ENCODE measurements at places on chromosomes 12 and 14. TPM values are rescaled to one million over a fixed set of nuclear protein-coding genes. Genes with fewer than 3 reads are reported as not detected.

DNA sequence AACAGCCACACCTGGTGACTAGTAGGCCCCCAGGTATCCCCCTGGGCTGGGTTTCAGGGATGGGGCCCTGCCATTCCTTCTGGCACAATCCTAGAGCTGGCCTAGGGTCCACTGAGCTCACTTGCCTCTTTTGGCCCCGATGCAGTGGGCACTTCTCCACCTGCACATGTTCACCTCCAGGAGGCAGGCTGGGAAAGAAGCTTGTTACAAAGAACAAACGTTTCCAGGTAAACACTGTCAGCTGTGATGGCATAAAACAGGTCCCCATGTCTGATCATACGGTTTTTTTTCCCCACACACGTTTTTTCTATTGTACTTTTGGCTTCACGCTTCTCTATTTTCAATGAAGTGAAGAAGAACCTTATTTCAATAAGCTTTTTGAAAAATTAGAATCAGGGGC, 15.8 kb upstream of the HVCN1 start:
- H3K27ac ChIP-seq: no peak overlapping the region
- H3K36me3 ChIP-seq: no peaks in the 10 kb centered on the region
- H3K27me3 ChIP-seq: no peaks in the 10 kb centered on the region
- DNase-seq: no peak
- no peak overlapping the region for H3K4me3 ChIP-seq

GRCh38 chr14:91396013-91396660, 21.5 kb downstream of the CCDC88C start:
- peak overlapping the region; percentile 54 for H3K4me3 ChIP-seq
- H3K27ac ChIP-seq: peak overlapping the region; percentile 93
- no peak for DNase-seq
- peaks cover 21% of the 10 kb centered on the region for H3K36me3 ChIP-seq
- H3K27me3 ChIP-seq: no peaks in the 10 kb centered on the region

DNA sequence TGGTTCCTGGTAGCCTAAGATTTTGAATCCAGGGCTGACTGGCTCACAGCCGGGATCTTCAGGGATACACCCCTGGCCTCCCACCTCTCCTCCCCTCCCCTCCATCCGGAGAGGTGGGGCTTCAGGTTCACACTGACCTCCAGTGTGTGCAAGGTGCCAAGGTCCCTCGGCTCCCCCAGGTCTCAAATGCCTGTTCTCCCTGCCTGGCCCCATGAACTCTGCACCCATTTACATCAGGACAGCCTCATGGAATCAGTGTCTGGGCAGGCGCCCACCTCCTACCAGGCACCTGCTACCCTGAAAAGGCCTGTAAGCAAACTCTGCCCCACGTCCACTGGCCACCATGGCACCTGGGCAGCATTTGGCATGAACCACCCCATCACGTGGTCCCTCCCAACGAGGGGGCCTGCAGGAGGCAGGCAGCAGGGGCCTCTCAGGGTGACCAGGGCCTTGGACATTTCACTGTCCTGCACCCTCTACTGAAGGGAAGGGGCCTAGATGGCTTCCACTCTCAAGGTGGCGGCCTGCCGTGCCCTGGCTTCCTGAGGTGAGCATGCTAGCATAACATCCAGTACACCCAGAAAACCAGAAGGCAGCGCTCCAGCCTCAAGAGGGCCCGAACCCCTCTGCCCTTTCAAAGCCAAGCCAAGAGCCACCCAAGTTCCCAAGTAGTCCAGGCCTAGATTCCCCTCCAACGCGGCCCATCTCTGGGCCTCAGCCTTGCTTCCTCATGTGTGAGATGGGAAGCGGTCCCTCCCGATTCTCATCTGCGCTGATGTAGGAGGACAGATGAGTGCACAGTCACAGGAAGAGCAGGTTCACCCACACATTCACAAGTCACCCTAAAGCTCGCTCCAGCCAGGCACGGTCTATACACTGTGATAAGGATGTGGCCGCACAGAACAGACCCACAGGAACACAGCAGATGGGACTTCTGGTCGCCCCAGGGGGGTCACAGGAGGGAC, 37.3 kb downstream of the CCDC85C start:
- H3K27ac ChIP-seq: no peak overlapping the region
- no peaks in the 10 kb centered on the region for H3K4me1 ChIP-seq
- H3K27me3 ChIP-seq: no peaks in the 10 kb centered on the region
- no peak overlapping the region for H3K4me3 ChIP-seq

- H3K4me1 ChIP-seq: peaks cover 82% of the 10 kb centered on the region
- peak overlapping the region; percentile 84 for H3K27ac ChIP-seq
- peak overlapping the region; percentile 53 for H3K4me3 ChIP-seq
- no peaks in the 10 kb centered on the region for H3K27me3 ChIP-seq
These were observed 69.2 kb downstream of the RASSF3 start for GRCh38 chr12:64679487-64680001.

DNA sequence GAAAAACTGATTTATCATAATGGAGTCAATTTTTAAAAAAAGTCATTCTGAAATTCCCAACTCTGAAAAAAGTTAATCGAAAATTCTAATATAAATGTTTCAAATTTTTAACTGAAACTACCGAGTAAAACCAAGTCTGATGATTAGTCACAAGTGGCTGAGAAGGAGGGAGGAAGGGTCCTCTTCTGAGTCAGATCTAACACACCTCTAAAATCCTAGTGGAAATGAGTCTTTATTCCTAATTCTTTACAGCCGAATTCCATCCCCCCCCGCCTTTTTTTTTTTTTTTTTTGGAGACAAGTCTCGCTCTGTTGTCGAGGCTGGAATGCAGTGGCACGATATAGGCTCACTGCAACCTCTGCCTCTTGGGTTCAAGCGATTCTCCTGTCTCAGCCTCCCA, 37.9 kb downstream of the RAD9B start:
- peaks cover 45% of the 10 kb centered on the region for H3K36me3 ChIP-seq
- H3K27me3 ChIP-seq: no peaks in the 10 kb centered on the region
- H3K4me1 ChIP-seq: peaks cover 32% of the 10 kb centered on the region
- no peak overlapping the region for H3K27ac ChIP-seq

DNA sequence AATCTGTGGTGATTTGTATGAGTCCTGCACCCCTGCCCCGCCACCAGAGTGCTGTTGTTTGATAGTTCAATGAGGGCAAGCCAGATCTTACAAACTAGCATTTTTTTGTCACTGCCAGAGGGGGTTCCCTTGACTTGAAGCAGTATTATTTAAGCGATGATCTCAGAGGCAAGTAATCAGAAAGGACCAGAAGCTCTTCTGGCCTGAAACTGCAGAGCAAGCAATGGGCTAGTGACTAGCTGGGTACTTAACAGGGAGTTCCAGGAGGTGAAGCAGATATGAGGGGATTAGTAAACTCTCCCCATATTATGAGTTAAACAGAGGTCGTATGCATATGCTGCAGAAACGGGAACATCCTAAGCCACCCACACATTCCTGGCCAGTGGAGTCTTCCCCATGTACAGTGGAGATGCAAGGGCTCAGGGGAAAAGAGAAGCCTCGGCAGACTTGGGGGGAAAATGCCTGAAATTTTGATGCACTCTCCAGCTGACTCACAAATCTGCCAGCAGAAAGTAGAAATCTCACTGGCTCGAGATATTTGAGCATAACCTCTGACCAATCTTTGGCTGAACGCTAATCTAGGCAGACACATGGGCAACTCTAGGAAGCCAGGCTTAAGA, 8.3 kb upstream of the CRACR2A start:
- peaks cover 23% of the 10 kb centered on the region for H3K4me1 ChIP-seq
- H3K27me3 ChIP-seq: no peaks in the 10 kb centered on the region
- H3K27ac ChIP-seq: no peak overlapping the region
- DNase-seq: no peak
- H3K4me3 ChIP-seq: no peak overlapping the region
- H3K36me3 ChIP-seq: peaks cover 14% of the 10 kb centered on the region

DNA sequence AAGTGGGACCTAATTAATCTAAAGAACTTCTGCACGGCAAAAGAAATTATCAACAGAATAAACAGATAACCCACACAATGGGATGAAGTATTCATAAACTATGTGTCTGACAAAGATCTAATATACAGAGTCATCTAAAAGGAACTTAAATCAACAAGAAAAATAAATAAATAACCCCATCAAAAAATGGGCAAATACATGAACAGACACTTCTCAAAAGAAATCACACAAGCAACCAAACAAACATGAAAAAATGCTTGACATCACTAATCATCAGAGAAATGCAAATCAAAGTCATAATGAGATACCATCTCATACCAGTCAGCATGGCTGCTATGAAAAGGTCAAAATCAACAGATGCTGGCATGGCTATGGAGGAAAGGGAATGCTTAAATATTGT, 466.9 kb downstream of the SOX5 start:
- no peak for DNase-seq
- H3K27ac ChIP-seq: no peak overlapping the region
- no peaks in the 10 kb centered on the region for H3K27me3 ChIP-seq
- H3K4me1 ChIP-seq: no peaks in the 10 kb centered on the region
- H3K36me3 ChIP-seq: no peaks in the 10 kb centered on the region

DNA sequence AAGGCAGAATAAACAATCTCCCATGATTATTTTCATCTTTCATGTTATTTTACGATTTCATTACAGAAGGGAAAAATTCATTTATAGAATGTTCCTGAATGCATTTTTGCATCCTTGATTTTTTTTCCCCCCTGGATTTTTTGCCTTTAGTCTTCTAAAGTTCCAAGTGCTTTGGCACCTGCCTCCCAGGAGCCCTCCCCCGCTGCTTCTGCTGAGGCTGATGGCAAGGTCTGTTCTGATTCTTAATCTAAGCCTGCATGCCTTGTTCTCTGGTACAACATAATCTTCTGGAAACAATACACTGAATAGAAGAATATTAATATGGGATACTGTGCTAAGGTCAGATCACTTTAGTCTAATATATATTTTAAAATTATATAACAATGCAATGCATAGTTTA, 18.0 kb downstream of the YARS2 start:
- H3K4me1 ChIP-seq: no peaks in the 10 kb centered on the region
- no peak overlapping the region for H3K4me3 ChIP-seq
- DNase-seq: no peak
- H3K36me3 ChIP-seq: peaks cover 34% of the 10 kb centered on the region

- DNase-seq: no peak
- H3K27ac ChIP-seq: no peak overlapping the region
- peaks cover 8% of the 10 kb centered on the region for H3K4me1 ChIP-seq
- no peaks in the 10 kb centered on the region for H3K36me3 ChIP-seq
- peaks cover 61% of the 10 kb centered on the region for H3K27me3 ChIP-seq
These were observed 2.0 kb downstream of the FOXN4 start for GRCh38 chr12:109307051-109307450.

GRCh38 chr12:68932961-68933893, at the start of gene CPM:
Gene CPM, minus strand, starts transcription at chr12:68933171. Its CDS starts 334 bp downstream, at chr12:68932837.
- H3K27me3 ChIP-seq: peaks cover 19% of the 10 kb centered on the region
- DNase-seq: peak; percentile 81
- H3K4me3 ChIP-seq: peak within 1 kb of the TSS; percentile 96
- H3K27ac ChIP-seq: peak within 1 kb of the TSS; percentile 88
- peaks cover 17% of the 10 kb centered on the region for H3K36me3 ChIP-seq

DNA sequence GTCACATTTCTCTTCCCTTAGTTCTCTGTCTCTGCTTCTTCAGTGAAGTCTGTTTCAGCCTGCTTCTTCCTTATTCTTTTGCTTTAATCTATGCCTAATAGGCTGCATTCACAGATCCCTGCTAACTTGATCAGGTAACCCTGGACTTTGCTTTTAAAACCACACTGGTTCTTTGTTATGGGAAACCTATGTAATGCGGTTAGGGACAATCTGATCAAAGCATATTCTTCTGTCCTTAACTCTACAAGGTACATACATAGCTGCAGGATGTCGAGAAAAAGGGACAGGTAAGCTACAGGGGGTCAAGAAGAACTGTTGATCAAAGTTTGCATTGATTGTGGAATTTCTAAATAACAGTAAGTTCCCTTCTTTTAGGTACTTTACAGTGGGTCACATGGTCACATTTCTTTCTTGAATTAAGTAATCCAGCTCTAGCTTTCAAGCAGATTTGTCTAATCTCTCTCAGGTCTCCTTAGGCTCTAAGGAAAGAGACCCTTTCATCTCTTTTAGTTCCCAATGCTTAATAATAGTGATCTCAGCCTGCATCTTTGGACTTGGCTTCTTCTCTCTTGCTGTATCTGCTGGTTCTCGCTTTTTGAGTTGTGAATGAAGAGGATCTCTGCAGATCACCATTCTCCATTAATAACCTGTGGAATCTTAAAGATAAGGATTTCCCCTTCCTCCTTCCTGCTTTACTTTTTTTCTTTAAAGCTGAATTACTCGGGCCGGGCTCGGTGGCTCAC, 3.8 kb downstream of the COPZ1 start:
- H3K27ac ChIP-seq: peak overlapping the region; percentile 61
- peaks cover 60% of the 10 kb centered on the region for H3K4me1 ChIP-seq
- no peaks in the 10 kb centered on the region for H3K27me3 ChIP-seq
- peak overlapping the region; percentile 45 for H3K4me3 ChIP-seq

DNA sequence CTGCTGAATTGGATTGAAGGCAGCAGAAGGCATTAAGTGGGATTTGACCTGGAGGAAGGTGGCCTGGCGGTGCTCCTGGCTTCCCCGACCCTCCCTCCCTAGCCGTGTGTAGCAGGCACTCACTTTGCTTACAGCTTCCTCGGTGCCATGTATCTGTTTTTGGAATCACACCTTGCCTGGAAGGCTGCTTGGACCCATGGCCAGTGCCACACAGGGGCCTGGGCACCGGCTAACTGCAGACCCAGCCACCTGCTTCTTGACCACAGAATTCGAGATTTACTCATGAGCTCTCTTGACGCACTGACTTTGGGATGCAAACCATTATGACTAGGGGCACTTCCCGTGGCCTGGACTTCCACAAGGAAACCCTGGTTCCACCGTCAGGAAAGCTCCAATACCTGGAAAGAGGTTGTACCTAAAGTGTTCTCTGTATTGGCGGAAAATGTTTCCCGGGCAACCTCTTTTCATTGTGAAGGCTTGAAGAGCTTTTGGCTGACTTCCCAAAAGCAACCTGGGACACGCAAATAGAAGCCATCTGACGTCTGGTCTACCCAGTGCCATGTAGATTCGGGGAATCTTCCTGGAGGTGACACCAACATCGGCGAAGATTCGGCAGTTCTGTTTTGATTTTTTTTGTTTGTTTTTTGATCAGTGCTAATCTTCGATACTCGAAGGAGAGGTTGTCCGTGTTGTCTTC, 125.6 kb upstream of the RTL1 start:
- no peak overlapping the region for H3K4me3 ChIP-seq
- no peaks in the 10 kb centered on the region for H3K36me3 ChIP-seq

DNA sequence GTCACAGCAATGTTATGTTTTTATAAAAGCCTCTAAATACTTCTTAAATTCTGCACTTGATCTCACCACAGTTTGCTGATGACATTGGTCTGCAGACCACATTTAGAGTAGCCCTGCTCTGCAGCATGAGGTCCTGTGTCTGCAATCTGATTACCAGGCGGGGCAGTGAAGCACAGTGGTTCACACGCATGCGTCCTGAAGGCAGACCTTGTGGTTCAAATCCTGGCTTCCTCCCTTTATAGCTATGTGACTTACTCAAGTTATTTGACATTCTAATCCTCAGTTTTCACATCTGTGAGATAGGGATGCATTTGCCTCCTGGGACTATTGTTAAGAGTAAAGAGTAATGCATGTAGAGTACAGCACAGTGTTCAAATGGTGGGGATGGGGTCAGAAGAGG, 50.3 kb downstream of the BMAL2 start:
- no peak for DNase-seq
- H3K4me1 ChIP-seq: peaks cover 7% of the 10 kb centered on the region
- peaks cover 23% of the 10 kb centered on the region for H3K36me3 ChIP-seq
- no peak overlapping the region for H3K27ac ChIP-seq

CLMN gene
- total RNA-seq: 0.80 TPM

SOAT2 gene
- total RNA-seq: not detected

SLCO1A2 gene
- not detected for total RNA-seq

CABP1 gene
- total RNA-seq: not detected

DBX2 gene
- not detected for total RNA-seq

KRT77 gene
- not detected for total RNA-seq

TEX52 gene
- total RNA-seq: 0.17 TPM

TRIM9 gene
- 0.31 TPM for total RNA-seq
